ENCODE measurements at places on chromosomes 7 and 10. TPM values are rescaled to one million over a fixed set of nuclear protein-coding genes. Genes with fewer than 3 reads are reported as not detected.

INTS1 gene
- 29.9 TPM for total RNA-seq

TFPI2 gene
- total RNA-seq, result 1.5 TPM

CALHM1 gene
- total RNA-seq, result not detected

SPDYE2 gene
- total RNA-seq, result not detected

- no peak for DNase-seq
- no peaks in the 10 kb centered on the region for H3K4me1 ChIP-seq
- H3K27me3 ChIP-seq, result no peaks in the 10 kb centered on the region
- H3K36me3 ChIP-seq, result no peaks in the 10 kb centered on the region
- no peak overlapping the region for H3K4me3 ChIP-seq
These were observed 54.9 kb upstream of the ABCB5 start for GRCh38 chr7:20560325-20561180.

GRCh38 chr10:24197263-24197662 lies 11.7 kb upstream of the KIAA1217 start:
- H3K27me3 ChIP-seq, result no peaks in the 10 kb centered on the region
- no peak overlapping the region for H3K4me3 ChIP-seq
- no peak for DNase-seq
- no peaks in the 10 kb centered on the region for H3K36me3 ChIP-seq

DNA sequence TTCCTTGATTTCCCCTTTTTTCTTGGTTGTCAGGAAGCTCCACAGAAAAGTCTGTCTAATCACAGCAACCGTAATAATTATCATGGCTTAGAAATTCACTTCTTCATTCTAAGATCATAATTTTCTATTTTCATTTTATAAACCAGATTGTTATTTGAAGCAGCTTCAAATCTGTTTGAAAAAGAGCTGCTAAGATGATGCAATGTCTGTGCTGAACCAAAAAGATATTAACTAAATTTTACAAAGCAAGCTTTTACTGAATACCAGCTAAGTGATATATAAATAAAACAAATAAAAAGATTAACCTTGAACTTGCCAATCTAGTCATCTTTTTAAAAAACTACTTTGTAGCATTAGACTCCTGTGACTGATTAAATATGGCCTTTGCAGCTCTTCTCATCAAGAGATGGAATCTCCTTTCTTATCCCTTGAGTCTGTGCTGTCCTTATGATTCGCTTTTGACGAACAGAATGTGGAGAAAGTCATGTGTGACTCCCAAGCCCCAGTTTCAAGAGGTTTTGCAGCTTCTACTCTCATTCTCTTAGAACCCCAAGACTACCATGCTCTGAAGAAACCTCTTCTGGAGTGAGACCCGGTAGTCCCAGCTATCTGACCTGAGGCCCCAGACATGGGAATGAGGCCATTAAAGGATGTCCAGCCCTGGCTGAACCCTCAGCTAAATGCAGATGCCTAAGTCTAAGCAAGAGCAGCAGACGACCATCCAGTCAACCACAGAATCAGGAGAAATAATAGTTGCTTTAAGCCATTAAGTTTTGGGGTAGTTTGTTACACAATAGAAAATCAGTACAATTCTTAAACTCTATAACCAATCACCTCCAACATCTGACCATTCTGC lies 14.4 kb downstream of the NAMPT start:
- peaks cover 55% of the 10 kb centered on the region for H3K4me1 ChIP-seq
- H3K27ac ChIP-seq, result peak overlapping the region; percentile 62
- H3K36me3 ChIP-seq, result peaks cover 80% of the 10 kb centered on the region
- H3K27me3 ChIP-seq, result no peaks in the 10 kb centered on the region
- no peak overlapping the region for H3K4me3 ChIP-seq

DNA sequence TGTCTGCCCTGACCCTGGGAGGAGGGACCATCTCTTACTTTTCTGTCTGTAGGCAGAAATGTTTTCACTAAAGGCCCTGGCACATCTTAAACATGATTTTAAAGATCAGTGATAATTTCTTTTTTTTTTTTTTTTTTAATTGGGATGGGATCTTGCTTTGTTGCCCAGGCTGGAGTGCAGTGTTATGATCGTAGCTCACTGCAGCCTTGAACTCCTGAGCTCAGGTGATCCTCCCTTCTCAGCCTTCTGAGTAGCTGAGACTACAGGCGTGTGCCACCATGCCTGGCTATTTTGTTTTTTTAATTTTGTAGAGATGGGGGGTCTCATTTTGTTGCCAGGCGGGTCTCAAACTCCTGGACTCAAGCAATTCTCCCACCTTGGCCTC lies 65.3 kb downstream of the RBM20 start:
- no peak for DNase-seq
- no peaks in the 10 kb centered on the region for H3K36me3 ChIP-seq
- H3K27ac ChIP-seq, result peak overlapping the region; percentile 81
- H3K4me3 ChIP-seq, result no peak overlapping the region
- H3K27me3 ChIP-seq, result no peaks in the 10 kb centered on the region
- H3K4me1 ChIP-seq, result peaks cover 99% of the 10 kb centered on the region

GRCh38 chr10:7887174-7887816 lies 69.0 kb downstream of the TAF3 start:
- H3K27ac ChIP-seq, result no peak overlapping the region
- peaks cover 24% of the 10 kb centered on the region for H3K4me1 ChIP-seq
- H3K4me3 ChIP-seq, result no peak overlapping the region
- no peaks in the 10 kb centered on the region for H3K36me3 ChIP-seq

DNA sequence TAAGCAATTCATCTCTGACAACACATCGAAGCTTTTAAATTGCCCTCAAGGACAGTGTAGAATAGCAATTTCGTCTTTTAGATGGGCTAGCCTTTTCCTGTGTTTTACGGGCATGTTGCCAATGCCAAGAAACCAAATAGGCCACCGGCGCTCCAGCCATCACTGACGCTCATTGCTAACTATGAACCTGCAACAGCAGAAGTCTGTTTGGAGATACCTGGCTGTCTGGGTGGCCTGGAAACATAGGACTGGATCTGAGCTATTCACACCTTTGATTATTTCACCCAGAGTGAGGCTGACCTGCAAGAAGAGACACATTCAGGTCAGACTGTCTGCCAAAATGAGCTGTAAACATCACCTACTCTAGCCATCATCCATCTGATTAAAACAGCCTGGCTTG lies 12.0 kb downstream of the KPNA7 start:
- no peak overlapping the region for H3K27ac ChIP-seq
- no peak overlapping the region for H3K4me3 ChIP-seq
- H3K4me1 ChIP-seq, result no peaks in the 10 kb centered on the region
- DNase-seq, result no peak
- H3K36me3 ChIP-seq, result no peaks in the 10 kb centered on the region

DNA sequence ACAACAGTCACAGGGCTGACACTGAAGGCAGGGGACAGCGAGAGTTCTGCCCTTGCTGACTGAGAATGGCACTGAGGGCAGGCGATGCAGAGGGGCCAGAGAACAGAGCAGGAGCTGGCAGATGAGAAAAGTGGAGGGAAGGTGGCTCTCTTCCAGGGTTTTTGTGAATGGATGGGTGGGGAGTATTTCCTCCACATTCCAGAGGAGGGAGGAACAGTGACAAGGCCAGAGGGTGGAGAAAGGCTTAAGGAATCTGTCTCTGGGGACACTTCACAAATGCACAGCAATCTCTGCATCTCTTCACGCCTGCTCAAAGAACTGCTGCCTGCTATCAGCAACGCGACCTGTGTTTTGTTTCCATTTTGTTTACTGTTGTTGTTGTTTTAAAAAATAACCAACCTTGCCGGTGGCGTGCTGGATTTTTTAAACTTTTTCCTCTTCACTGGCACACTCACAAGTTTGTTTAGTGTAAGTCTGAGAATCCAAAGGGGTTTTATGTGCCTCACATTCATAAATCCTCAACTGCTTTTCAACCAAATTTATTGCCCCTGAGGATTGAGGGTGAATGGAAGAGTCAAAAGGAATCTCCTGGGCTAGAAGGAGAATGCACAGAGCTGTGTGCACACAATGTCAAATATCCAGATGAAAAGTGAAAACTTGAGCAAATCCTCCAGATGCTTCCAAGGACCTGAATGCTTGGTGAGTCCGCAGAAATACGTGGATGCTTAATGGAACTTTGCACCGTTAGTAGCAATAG lies 129.3 kb downstream of the GLI3 start:
- H3K4me1 ChIP-seq, result peaks cover 59% of the 10 kb centered on the region
- no peak overlapping the region for H3K27ac ChIP-seq
- DNase-seq, result no peak
- no peaks in the 10 kb centered on the region for H3K36me3 ChIP-seq
- no peak overlapping the region for H3K4me3 ChIP-seq

DNA sequence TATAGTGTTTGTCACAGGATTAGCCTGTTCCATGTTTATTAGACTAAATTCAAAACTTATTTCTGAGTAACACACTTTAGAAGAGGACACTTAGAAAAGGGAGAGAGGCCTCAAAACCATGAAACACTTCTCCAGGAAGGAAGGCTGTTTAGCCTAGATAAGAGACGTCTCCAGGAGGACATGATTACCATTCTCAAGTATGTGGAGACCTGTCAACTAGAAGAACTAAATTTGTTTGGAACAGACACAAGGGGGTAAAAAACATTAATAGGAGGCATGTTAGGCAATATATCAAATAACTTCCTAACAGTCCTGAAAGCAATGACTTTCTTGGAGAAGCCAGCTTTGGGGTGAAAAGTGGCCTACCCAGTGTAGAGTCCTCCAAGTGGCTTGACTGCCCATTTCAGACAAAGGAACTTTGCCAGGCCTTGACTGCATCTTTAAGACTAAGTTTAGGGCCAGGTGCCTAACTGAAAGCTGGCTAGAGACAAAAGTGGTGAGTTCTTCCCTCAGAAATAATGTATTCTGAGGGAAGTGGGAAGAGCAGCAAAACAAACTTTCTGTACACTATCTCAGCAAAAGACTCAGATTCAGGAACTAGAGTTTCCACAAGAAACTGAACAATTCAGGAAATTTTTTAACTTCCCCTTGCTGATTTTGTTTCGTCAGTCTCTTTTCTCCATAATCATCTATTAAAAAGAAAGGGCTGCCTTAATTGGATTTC lies 11.8 kb downstream of the NCOA4 start:
- peaks cover 90% of the 10 kb centered on the region for H3K4me1 ChIP-seq
- no peaks in the 10 kb centered on the region for H3K27me3 ChIP-seq
- H3K36me3 ChIP-seq, result peaks cover 29% of the 10 kb centered on the region
- H3K27ac ChIP-seq, result peak overlapping the region; percentile 89

DNA sequence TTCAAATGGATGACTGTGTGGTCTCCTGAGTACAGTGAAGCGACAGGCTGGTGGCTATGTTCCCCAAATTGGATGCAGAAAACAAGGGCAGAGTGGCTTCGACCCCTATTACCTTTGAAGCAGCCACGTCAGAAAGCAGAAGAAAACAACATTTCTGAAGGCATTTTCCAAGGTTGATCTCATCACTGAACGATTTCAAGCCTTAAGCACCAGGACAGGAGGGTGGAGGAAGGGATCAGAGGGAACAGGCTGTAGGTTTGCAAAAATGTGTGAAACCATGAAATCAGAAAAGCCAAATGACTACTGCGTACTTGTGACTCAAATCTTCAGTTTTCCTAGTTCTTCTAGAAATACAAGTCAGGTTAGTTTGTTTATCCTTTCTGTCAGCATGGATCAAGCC lies 181.0 kb upstream of the TMEM106B start:
- DNase-seq, result no peak
- no peak overlapping the region for H3K27ac ChIP-seq
- H3K4me3 ChIP-seq, result no peak overlapping the region
- no peaks in the 10 kb centered on the region for H3K27me3 ChIP-seq
